ENCODE measurements at places on chromosomes 6 and 20.

- no peak for DNase-seq
These were observed 14.9 kb downstream of the FYN start for GRCh38 chr6:111858347-111858746.

- DNase-seq, result no peak
These were observed 13.0 kb upstream of the MATN4 start for GRCh38 chr20:45320948-45321595.

- DNase-seq, result no peak
These were observed 61.2 kb downstream of the FOXC1 start for GRCh38 chr6:1670711-1671462.

DNA sequence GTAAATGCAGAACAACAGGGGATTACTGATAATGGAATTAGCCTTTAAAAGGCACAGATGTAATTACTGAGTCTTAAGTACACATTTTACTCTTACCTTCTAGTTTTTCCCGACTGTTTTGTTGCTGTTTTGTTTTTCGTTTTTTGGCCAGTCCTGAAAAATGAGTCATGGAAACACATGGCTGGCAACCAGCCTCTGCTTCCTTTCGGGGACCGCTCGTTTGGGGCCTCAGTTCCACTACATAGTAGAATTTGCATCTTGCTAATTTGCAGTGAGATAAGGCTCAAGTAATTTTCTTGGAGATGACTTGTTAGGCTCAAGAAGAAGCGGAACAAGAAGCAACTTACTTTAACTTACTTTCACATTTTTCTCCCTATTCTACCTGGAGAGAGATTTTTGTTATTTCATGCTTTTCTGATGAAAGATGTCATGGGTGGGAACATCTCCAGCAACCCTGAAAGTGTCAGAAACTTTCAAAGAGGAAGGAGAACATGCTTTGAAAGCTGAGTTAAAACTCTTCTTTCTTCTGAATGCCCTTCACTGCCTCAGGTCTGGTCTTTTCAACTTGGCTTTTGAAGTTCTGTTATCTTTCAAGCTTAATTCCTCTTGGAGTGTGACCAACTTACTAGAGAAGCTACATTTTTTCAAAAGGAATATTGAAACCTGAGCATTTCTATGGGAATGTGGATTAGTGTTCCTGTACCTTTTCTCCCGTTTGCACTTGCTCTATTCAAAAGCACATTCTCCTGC lies 71.5 kb upstream of the HDAC2 start:
- DNase-seq, result no peak

DNA sequence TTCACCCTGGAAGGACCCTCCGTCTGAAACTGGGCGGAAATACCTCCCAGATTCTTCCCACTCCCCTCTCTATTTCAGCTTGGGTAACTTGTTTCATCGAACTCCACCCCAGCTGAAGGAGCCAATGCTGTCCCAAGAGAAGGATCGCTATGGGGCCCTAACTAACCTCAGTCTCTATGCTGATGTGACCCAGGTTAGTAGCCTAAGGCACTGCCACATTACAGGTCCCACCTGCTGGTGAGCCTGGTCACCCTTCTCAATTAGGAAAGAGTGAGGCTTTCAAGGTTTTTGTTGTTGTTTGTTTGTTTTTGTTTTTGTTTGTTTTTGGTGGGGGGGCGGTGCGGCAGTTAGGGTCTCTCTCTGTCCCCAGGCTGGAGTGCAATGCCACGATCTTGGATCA lies 168.4 kb downstream of the OR2B2 start:
- DNase-seq, result no peak

DNA sequence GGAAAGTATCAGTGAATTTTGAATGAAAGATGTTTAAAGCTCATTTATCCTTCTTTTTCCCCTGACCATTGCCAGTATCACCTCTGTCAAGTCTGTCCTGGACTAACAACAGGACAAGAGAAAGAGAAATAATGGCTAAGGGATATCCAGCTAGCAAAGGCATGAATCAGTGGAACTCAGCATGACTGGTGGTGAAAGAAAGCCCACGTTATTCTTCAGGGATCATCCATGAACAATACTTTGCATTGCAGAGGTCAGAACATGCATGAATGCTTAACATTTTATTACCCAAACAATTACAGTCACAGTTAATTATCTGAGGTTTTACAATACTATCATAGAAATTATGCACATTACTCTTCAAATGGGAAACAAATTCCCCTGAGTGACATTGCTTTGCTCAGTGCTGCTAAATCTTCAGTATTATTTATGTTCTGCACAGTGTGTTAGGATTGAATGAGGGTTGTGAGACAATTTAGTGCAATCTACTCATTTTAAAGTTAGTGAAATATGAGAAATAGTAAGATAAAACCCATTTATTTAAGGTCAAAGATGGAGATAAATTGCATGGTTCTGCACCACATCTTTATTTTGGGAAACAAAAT lies 350.7 kb downstream of the KHDRBS2 start:
- no peak for DNase-seq
